ENCODE measurements at places on chromosomes 5 and 9.

DNA sequence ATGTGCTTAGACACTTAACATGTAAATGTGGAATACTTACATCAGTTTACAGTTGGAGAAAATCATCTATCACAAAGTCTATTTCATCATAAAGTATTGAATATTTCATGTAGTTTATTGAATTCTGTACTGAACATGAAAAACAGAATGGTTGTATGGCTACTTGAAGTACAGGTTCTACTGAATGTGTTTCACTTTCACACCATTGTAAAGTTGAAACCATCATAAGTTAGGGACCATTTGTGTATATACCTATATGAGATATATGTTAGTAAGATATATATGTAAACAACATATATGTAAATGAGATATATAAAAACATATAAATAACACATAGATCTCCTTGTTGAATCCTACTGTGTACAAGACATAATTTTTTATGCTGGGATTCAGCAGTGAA lies 63.0 kb upstream of the TAF11L2 start:
- no peak for DNase-seq

GRCh38 chr9:85522459-85523092 lies 219.2 kb downstream of the AGTPBP1 start:
- no peak for DNase-seq

DNA sequence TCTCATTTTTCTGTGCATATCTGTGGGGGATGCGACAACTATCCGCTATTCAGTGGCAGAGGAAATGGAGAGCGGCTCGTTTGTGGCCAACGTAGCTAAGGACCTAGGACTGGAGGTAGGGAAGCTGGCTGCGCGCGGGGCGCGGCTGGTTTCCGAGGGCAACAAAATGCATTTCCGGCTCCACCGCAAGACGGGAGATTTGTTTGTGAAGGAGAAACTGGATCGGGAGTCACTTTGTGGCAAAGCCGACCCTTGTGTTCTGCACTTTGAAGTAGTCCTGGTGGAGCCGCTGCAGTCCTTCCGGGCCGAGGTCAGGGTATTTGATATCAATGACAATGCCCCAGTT lies 320 bp downstream of the PCDHB1 start:
- DNase-seq = no peak

DNA sequence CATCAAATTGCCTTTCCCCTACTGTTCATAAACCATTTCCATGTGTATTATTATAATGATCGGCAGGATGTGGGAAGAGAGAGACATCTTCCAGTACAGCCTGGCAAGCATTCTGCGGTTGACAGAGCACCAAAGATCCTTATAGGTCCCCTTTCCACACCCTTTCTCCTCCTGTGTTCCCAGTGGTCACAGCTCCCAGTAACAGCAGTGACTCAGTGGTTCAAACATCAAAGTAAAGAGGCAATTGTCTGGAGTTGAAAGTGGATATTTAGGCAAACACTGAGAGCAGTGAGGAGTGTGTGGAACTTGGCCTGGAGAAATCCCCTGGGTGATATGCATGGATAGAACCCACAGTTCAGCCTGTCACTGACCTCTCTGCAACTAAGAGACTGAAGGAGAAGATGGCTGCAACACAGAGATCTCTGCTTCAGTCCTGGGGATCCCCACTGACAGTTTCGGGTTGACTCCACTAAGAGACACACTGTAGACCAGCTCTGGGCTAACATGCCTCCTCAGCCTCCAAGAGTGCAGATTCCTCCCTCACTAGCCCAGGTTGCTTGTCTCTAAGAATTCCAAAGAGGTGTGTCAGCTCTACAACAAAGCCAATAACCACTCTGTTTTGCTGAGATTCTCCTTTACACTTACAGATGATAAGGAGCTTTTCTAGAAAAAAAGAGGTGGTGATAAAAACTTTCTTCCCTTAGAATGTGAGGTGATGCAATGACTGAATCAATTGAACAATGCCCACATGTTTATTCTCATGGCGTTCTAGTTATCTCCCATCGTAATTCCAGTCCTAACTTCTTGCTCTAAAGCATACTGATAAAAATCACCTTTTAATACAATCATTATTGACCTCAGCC lies 94.4 kb upstream of the IL6ST start:
- no peak for DNase-seq

- no peak for DNase-seq
Measured at GRCh38 chr9:15191378-15191777, 115.6 kb downstream of the TTC39B start.

DNA sequence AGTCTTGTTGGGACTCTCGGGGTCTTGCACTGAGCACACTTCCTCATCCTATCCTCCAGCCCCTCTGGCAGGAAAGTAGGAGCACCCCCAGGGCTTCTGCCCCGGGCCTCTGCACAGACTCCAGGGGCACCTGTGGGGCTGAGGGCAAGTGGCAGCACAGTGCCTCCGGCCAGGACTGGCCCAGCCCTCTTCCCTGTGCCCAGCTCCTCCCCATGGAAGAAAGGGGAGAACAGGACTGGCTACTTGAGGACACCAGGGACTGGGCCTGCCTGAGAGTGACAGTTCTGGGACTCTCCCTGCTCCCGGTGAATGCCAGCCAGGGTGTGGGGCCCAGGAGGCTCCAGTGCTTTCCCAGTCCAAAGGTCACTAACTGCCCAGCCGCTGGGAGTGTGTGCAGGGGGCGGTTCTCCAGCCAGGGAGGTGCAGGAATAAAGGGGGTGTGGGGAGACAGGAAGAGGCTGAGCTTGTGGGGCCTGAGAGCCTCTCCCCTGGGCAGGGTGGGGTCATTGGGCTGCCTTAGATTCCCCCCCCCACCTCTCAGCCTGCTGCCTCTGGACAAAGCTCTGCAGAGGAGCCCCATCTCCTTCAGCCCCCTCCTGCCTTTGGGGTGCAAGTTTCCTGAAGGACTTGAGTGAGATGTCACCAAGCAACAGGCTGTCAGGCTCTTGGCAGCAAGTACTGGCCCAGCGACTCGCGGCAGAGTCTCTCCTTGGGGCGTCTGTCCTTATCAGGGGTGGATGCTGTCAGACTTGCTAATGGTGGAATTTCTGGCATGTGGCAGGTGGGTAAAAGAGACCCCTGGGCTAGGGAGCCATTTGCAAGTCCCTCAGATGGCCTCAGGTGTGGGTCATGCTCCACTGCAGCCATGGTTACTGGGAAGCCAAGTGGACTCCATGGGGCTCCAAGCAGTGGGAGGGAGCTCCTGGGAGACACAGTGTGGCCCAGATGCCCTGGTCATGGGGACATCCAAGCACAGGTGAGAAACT lies 19.1 kb upstream of the JADE2 start:
- no peak for DNase-seq

- DNase-seq = no peak
Measured at GRCh38 chr5:57219386-57219785, 45.5 kb downstream of the GPBP1 start.

DNA sequence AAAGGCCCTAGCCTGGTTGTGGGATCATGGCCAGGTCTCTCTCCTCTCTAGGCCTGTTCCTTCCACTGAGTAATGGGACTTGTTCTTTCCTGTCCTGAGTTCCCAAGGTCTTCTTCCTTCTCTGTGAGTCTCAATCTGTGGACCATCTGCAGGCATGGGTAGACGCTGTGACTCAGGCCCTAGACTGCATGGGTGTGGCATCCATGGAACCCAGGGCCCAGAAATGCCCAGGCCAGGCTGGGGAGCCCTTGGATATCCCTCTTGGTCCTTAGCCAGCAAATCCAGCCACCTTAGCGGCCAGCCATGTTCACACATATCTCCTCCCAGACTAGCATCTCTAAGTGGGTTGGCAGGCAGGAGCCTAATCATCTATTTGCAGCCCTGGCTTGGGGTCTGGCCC lies 2.3 kb upstream of the ACSL6 start:
- DNase-seq = no peak

DNA sequence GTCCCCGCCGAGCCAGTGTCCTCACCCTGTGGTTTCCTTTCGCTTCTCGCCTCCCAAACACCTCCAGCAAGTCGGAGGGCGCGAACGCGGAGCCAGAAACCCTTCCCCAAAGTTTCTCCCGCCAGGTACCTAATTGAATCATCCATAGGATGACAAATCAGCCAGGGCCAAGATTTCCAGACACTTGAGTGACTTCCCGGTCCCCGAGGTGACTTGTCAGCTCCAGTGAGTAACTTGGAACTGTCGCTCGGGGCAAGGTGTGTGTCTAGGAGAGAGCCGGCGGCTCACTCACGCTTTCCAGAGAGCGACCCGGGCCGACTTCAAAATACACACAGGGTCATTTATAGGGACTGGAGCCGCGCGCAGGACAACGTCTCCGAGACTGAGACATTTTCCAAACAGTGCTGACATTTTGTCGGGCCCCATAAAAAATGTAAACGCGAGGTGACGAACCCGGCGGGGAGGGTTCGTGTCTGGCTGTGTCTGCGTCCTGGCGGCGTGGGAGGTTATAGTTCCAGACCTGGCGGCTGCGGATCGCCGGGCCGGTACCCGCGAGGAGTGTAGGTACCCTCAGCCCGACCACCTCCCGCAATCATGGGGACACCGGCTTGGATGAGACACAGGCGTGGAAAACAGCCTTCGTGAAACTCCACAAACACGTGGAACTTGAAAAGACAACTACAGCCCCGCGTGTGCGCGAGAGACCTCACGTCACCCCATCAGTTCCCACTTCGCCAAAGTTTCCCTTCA lies 1.4 kb downstream of the GLIS3 start:
- peak; percentile 5 for DNase-seq

DNA sequence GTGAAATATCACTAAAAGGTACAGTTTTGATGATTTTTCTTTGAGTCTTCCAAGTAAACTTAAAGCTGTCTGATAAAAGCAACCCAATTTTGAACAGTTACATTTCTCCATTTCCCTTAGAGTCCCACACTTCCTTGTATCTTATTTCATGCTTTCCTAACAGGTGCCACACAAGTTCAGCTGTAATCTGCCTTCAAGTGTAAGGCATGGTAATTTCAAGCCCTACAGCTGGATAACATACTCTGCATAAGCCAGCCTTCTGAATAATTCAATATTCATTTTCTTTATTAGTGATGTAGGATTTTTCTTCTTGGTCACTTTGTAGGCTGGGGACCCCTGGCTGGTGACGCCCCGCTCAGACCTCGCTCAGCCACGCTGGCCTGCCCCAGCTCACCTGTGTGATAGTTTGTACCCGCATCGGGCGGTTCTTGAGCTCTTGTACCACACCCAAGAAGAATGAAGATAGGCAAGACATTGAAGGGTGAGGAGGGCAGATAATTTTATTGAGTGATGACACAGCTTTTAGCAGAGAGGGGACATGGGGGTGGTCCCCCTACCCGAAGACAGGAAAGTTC lies 34.0 kb downstream of the SOX30 start:
- DNase-seq = no peak

GRCh38 chr5:9429691-9430215 lies 116.1 kb downstream of the SEMA5A start:
- no peak for DNase-seq

DNA sequence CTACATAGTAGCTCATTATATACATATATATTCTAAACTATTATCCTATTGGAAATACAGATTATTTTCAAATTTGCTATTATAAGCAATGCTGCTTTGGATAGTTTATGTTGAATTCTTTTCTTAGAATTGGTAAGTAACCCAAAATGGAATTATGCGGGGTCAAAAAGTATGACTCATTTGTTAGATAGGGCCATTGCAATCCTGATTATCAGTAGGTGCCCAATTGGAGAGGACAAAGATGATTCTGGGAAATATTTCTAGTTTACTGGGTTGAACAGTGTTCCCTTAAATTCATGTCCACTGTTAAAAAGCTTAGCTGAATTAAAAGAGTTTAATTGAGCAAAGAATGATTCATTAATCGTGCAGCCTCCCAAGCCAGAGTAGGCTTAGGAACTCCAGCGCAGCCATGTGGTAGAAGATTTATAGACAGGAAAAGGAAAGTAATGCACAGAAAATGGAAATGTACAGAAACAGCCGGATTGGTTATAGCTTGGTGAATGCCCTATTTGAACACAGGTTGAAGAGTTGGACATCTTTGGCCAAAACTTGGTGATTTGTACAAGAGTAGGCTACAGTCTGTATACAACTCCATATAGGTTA lies 81.8 kb downstream of the GDNF start:
- no peak for DNase-seq
